ENCODE measurements at places on chromosomes 6 and 20. TPM values are rescaled to one million over a fixed set of nuclear protein-coding genes. Genes with fewer than 3 reads are reported as not detected.

FOXP4 gene
- total RNA-seq = 19.5 TPM

DNA sequence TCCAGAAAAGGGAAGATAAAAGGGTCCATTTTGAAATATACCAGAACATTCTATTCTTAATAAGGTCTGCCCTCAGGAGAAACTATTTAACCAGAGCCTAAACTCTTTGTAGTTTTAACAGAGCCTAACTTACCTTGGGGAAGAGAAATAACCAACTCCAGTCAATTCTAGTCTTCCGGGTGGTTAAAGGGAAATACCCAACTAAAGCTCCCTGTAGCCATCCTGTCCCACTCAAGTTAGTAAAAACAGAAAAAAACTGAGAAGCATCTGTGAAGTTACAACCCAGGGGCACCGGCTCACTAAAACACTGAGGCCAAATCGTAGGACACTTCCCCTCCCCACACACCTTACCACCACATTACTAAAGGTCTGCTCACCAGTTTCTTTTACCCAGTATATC, 23.7 kb downstream of the CEP85L start:
- no peak for DNase-seq
- H3K36me3 ChIP-seq = peaks cover 33% of the 10 kb centered on the region
- H3K27ac ChIP-seq = no peak overlapping the region
- peaks cover 29% of the 10 kb centered on the region for H3K4me1 ChIP-seq

C6orf118 gene
- 0.25 TPM for total RNA-seq

- no peak for DNase-seq
- H3K27ac ChIP-seq = no peak overlapping the region
- no peaks in the 10 kb centered on the region for H3K27me3 ChIP-seq
- H3K4me1 ChIP-seq = peaks cover 68% of the 10 kb centered on the region
- no peaks in the 10 kb centered on the region for H3K36me3 ChIP-seq
These were observed 151.9 kb downstream of the CFAP61 start for GRCh38 chr20:20204256-20204655.

GRCh38 chr20:40276301-40276700, 412.7 kb downstream of the MAFB start:
- peaks cover 95% of the 10 kb centered on the region for H3K4me1 ChIP-seq
- peaks cover 54% of the 10 kb centered on the region for H3K36me3 ChIP-seq
- H3K4me3 ChIP-seq = 0 out of 2 replicates have a peak overlapping the region, but pooled peaks have one; percentile 12
- H3K27ac ChIP-seq = peak overlapping the region; percentile 90
- H3K27me3 ChIP-seq = no peaks in the 10 kb centered on the region

ID4 gene
- total RNA-seq = 4.5 TPM

IFNGR1 gene
- total RNA-seq = 17.6 TPM

DNA sequence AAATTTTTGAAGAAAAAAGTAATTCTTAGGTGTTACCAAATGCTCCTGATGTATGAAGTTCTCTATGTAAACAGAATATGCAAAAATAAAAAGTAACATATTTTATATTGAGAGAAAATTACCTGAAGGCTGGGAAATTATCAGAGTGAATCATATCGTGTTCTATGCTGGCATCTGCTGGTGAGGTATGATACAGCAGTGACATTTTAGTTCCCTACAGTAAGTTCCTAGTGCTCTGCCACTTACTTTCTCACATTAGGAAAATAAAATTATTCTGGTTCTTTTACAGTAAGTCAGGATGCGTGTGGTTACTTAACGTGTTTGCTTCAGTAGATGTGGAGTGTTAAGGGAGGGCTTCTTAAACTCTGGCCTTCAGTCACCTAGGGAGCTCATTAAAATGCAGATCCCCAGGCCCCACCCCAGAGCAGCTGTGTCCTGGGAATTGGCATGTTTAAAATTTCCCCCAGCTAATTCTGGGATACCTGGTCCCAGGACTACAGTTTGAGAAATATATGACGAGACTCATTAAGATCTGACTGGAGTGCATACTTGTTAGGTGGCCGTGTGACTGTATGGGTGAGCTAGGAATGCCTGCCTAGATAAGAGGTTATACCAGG, 3.2 kb downstream of the ACTR5 start:
- peaks cover 13% of the 10 kb centered on the region for H3K27me3 ChIP-seq
- H3K27ac ChIP-seq = no peak overlapping the region
- DNase-seq = no peak
- peaks cover 31% of the 10 kb centered on the region for H3K36me3 ChIP-seq
- peaks cover 20% of the 10 kb centered on the region for H3K4me1 ChIP-seq
- H3K4me3 ChIP-seq = no peak overlapping the region

GRCh38 chr6:10425975-10426780, 11.3 kb upstream of the TFAP2A start:
- DNase-seq = peak; percentile 60
- peaks cover 59% of the 10 kb centered on the region for H3K4me1 ChIP-seq
- no peaks in the 10 kb centered on the region for H3K36me3 ChIP-seq
- H3K4me3 ChIP-seq = peak overlapping the region; percentile 76

- H3K4me1 ChIP-seq = peaks cover 34% of the 10 kb centered on the region
- H3K4me3 ChIP-seq = peak within 1 kb of the TSS; percentile 81
- peaks cover 10% of the 10 kb centered on the region for H3K27me3 ChIP-seq
- peak within 1 kb of the TSS; percentile 65 for H3K27ac ChIP-seq
- H3K36me3 ChIP-seq = no peaks in the 10 kb centered on the region
These were observed at the start of gene FAXC for GRCh38 chr6:99349171-99350141. TSS of gene FAXC (minus strand) at chr6:99349674. CDS start at chr6:99349372, 302 bp downstream.

PSORS1C2 gene
- total RNA-seq = 0.78 TPM

- H3K36me3 ChIP-seq = no peaks in the 10 kb centered on the region
- DNase-seq = no peak
- H3K4me1 ChIP-seq = peaks cover 10% of the 10 kb centered on the region
- no peak overlapping the region for H3K27ac ChIP-seq
- no peaks in the 10 kb centered on the region for H3K27me3 ChIP-seq
These were observed 304.4 kb upstream of the JAG1 start for GRCh38 chr20:10978019-10978702.

DNA sequence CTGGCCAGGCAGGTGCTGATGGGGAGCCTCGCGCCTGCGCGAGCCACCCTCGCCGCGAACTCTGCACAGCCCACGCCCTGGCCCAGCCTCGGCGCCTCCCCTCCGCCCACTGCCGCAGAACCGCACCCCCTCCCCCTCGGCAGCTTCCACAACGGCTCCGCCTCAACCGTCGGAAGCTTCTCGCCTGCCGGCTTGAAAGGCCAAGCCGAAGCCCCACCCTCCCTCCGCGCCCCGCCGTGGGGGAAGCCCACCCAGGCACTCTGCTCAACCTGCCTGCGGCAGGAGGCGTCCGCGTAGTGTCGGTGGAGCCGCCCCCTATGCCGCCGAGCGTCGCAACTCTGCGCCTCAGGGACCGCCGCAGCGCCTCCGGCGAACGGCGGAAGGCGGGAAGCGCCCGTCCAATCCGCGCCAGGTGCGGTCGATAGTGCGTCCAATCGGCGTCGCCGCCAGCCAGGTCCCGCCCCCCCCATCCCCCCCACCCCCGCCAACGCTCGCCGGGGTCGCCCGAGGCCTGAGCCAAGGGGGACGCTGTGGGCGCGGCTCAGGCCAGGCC, at the start of gene SYCP2:
Gene SYCP2, minus strand, starts transcription at position 342 of the 553 bp plus-strand sequence. CDS start 11,224 bp downstream, outside the sequence.
- H3K4me3 ChIP-seq = peak within 1 kb of the TSS; percentile 63
- DNase-seq = no peak
- H3K27ac ChIP-seq = no peak within 1 kb of the TSS
- H3K4me1 ChIP-seq = peaks cover 6% of the 10 kb centered on the region

FRS3 gene
- 7.8 TPM for total RNA-seq

DNA sequence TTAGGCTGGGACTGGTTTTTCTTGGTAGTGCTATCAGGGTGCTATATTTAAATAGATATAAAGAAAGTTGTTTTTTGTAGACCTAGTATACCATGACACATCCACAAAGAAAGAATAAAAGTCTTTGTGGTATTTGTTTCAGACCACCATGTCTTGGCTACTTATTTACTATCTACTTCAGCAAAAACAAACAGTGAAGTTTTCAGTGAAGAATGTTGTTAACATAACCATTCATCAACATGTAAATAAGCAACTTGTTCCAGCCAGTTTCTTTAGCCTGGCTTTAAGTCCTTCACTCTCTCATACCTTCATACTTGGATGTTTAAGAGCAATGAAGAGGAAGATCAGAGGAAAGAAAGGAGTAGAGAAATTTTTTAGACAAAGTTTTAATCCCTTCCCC, 624.1 kb downstream of the CD109 start:
- no peak overlapping the region for H3K27ac ChIP-seq
- no peak overlapping the region for H3K4me3 ChIP-seq
- no peaks in the 10 kb centered on the region for H3K36me3 ChIP-seq

AVP gene
- 0.50 TPM for total RNA-seq

BCAS1 gene
- total RNA-seq = 0.25 TPM

NKAPL gene
- total RNA-seq = 0.41 TPM

FNDC11 gene
- 3.8 TPM for total RNA-seq

DNA sequence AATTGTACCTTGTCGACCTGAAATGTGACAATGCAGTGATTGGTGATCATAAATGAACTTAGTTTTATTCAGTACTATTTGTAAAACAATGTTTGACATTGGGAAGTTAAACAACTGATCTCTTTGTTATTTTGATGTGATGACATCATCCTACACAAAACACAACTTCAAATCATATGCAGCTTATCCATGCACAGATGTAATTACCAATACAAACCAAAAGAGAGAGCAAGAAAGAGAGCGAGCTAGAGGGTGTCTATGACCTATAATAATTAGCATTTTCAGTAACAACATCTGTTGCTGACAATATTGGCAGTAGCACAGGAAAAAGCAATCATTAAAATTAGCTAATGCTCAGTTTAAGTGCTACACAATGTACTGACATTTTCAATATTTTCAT, 320.9 kb downstream of the UTRN start:
- H3K27me3 ChIP-seq = no peaks in the 10 kb centered on the region
- H3K36me3 ChIP-seq = peaks cover 21% of the 10 kb centered on the region
- no peak overlapping the region for H3K27ac ChIP-seq
- no peak for DNase-seq
- H3K4me3 ChIP-seq = no peak overlapping the region

LTB gene
- 1.0 TPM for total RNA-seq

GRCh38 chr6:160173806-160174527, 52.4 kb downstream of the SLC22A1 start:
- peaks cover 20% of the 10 kb centered on the region for H3K4me1 ChIP-seq
- no peak for DNase-seq
- no peaks in the 10 kb centered on the region for H3K27me3 ChIP-seq
- H3K27ac ChIP-seq = no peak overlapping the region
- H3K36me3 ChIP-seq = no peaks in the 10 kb centered on the region

DNA sequence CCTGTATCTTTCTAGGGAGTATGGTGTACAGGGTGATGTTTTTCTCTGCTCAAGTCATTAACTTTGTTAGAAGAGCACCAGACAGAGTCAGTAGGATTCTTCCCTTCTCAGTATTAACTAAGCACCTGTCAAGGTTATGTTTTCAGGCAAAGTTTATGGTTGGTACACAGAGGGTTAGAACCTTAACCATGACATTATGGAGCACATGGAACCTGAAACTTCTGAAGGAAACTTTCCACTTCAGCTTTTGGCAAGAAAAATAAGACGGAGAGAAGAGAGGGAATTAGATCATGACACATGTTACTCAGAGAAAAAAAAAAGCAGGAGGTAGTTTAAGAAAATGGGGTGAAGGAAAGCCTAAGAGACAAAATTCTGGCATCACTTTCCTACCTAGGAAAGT, 112.9 kb upstream of the PDE7B start:
- H3K4me3 ChIP-seq = no peak overlapping the region
- H3K27me3 ChIP-seq = no peaks in the 10 kb centered on the region
- DNase-seq = no peak
- H3K27ac ChIP-seq = no peak overlapping the region

MROH8 gene
- total RNA-seq = 0.89 TPM

C6orf141 gene
- 14.4 TPM for total RNA-seq
